T47D (cell line): ENCODE measurements at places on chromosomes 2 and 18.

- DNase-seq = no peak
These were observed 1.5 kb upstream of the PCBP1 start for GRCh38 chr2:70085711-70086277.

GRCh38 chr2:239814116-239814860, 210.9 kb downstream of the NDUFA10 start:
- DNase-seq = no peak

GRCh38 chr2:15730545-15731212, 139.0 kb downstream of the DDX1 start:
- peak; percentile 67 for DNase-seq

- no peak for DNase-seq
These were observed 4.0 kb downstream of the MYO5B start for GRCh38 chr18:50190926-50191325.

GRCh38 chr2:134261398-134262131, 7.7 kb downstream of the MGAT5 start:
- no peak for DNase-seq

GRCh38 chr2:241802421-241803318, 6.3 kb upstream of the NEU4 start:
- no peak for DNase-seq

GRCh38 chr2:47488870-47489584, 86.1 kb downstream of the MSH2 start:
- DNase-seq = no peak

DNA sequence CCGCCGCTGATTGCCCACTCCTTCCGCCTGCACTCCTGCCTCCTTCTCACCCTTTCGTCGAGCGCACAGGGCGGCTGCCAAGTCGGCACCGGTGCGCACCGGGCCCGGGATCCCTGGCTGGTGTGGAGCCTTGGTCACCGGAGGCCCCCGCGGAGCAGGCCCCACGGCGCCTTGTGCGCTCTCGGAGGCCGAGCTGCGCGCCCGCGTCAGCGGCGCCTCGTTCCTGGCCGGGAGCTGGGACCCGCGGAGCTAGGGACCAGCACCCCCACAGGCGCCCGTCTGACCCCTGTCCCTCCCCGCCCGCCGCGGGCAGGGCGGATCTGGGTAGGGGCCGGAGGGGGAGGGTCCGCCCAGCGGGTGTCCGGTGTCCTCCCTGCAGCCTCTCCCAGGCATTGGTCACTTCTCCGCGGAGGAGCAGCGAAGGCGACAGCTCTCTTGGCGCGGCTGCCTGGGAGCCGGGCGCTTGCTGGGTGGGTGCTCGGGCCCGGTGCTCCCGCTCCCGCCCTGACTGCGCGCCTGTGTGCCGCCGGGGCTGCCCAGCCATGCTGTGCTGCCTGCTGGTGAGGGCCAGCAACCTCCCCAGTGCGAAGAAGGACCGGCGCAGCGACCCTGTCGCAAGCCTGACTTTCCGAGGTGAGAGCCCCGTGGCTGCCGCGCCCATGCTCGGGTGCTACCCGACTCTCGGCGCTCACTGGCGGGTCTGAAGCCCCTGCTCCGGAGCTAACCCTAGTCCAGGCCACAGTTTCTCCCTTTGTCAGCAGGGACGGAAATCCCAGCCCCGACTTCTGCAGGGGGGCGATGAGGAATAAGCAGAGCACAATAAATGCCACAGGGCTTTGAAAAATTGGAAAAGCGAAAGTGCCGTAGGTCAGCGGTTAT, 13.2 kb downstream of the DYSF start:
- DNase-seq = peak; percentile 63

DNA sequence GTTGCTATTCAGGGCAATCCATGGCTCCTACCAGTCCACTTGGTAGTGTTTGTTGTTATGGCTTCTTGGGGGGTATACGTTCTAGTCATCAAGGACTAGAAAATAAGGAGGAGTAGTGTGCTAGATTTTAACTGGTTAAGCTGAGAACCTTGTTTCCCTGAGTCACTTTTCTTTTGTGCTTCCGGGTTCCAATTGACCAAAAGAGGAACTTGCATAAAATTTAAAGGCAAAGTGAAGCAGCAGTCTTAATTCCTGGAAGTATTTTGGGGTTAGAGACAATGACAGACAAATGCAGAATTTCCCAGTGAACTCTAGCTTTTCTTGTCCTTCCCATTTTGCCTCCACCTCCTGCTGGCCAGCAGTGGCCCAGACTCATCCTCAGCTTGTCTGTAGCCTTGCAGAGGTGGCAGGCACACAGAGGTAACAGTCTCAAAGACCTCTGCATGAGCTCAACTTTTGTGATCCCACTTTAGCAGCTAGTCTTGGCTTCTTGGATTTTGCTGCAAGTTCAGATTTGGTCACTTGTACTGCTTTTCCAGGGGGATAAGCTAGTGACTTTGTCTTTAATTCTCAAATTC, 1105.8 kb upstream of the NXPH2 start:
- DNase-seq = no peak

DNA sequence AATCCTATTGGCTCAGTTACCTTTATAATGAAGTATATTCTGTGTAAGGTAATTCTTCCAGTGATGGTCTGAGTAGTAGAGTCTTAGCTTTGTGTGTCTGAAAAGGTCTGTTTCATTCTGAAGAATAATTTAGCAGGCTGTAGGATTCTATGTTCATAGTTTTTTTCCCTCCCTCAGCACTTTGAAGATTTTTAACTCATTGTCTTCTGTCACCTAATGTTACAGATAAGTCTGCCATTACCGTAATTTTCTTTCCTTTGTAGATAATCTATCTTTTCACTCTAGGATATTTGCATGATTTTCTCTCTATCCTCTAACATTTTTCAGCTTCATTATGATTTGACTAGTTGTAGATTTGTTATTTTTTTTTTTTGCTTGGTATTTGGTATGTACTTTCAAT, 22.7 kb downstream of the INSIG2 start:
- DNase-seq = no peak

DNA sequence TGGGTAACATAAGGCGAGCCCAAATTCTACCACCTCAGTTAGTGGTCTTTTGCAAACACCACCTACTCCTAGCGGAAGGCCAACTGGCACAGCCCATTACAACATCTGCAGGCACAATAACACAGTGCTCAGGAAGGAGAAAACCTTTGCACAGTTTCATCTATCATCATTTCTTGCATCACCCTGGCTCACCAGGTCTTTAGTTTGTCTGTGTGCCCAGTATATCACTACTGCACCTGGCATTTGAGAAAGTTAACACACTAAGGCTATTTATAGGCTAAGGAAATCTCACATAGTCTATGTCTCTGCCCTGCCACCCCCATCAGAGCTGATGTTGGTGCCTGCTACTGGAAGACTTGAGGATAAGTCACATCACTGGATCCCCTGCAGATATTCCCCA, 484.0 kb downstream of the SATB2 start:
- no peak for DNase-seq

DNA sequence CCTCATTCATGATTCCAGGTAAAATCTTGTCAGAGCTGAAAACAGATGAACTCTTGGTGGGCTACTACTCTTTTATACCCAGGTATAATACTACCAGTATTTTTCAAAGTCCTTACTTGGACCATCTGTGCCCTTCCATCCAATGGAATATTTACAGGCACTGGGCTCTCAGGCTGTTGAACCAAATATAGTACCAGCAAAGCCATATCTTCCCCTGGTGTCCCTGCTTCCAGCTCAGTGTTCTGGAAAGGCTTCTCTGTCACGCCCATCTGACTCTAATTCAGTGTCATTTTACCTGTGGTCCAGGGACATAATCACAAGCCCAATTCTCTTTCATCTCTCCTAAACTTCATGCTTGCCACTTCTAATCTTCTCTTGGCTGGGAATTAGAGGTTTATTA, 119.2 kb upstream of the STK17B start:
- no peak for DNase-seq

- DNase-seq = no peak
These were observed 374.6 kb upstream of the LYPD1 start for GRCh38 chr2:133044556-133044955.

DNA sequence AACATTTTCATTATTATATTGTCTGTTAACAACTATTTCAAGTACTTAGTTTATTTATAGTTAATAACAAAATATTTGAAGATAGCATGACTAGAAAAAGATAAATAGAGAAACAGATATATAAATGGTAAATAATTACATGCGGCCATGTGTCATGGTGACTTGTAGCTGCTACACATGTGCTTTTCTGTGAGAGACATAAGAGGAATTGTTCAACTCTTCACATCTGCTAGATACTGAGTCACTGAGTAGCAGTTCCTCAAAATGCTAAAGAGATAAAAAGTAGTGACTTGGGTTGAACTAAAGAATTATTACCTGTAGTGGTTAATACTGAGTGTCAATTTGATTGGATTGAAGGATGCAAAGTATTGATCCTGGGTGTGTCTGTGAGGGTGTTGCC, 37.5 kb upstream of the SCN9A start:
- DNase-seq = no peak

GRCh38 chr2:30400151-30400954, 46.7 kb upstream of the LCLAT1 start:
- DNase-seq = no peak

DNA sequence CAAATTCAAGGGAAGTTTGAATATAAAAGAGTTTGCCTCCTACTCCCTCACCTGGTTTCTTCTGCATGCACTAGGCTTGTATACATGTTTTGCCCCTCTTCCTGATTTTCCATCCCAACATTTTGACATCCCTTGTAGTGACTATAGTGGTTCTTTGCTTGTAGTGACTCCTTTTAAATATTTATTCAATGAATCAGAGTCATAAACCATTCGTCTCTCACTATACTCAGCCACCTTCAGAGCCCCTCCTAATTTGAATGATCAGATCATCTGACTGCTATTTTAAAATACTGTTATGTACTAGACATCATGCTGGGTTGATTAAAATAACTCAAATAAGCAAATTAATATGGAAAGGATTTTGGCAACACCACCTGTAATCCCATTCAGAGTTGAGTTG, 492.1 kb upstream of the PIK3C3 start:
- DNase-seq = no peak

DNA sequence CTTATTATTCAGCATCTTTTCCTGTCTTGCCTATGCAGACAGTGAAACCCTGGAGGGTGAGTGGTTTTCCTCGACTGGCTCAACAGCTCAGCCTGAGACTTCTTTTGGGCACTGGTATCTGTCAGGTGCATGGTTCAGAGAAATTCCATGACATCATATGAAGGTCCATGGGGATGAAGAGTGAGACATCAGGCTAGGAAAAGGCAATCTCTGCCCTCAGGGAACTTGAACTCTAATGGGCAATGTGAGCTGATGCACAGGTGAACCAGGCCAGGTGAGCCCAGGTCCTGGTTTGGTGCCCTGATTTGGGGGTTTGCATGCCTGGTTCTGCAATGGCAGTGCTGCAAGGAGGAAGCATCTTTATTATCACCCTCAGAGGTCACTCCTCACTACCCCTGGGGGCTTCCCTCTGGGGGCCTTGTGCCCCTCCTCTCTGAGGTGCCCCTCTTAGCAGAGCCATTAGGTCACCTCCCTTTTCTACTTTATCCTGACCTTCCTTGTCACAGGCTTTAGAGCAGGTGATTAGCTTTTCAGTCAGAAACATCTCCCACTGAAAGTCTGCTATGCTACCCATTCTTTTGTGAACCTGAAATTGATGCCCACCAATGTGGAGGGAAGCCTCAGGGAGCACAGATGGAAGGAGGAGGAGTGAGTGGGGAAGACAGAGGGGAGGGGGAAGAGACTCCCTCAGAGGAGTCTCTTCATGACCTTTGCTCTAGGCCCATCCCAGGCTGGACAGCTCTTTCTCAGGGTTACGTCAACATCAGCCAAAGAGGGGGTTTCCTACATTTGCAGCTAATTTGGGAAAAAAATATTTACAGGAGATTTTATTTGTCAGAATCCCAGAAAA, 47.3 kb downstream of the MERTK start:
- DNase-seq = no peak
